ENCODE measurements at places on chromosomes 1 and 21.

DNA sequence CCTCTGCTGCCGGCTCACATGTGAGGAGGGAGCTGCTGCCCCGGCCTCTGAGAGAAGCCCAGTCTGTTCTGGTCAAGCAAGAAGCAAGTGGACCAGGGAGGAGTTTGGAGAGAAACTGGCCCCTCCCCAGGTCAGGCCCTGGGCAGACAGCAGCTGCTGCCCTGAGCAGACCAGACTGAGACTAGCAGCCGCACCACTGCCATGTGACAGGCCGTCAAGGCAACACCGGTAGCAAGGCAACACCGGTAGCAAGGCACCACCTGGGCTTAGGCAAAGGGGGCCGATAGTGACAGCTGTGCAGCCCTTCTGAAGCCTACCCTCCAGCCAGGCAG is 50.3 kb downstream of the ARHGEF16 start:
- peaks cover 13% of the 10 kb centered on the region for H3K4me1 ChIP-seq
- no peak for DNase-seq

DNA sequence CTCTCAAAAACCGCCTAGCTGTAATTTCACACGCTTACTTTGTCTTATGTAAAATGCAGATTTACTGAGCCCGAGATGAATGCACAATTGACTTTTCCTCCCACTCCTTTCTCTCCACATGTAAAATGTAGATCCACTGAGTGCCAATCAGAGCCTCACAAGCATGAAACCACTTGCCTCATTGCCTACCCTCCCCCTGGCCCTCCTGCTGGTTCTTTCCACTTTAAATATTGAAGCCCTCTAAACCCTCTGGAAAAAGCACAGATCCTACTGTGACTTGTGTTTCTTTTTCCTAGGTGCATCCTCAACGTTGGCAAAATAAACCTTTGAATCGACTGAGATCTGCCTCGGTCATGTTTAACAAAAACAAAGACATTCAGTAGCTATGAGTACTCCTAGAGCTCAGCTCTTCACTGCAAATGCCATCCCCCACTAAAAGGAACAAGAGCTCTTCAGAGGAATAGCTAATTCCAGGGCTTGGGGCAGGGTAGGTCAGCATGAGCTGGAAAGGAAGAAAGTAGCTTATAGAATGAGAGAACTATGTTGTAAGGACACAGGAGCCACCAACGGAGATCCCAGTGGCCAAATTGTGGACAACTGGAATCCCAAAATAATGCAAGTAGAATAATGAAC is 365.5 kb upstream of the RUNX1 start:
- no peak for DNase-seq
- H3K4me1 ChIP-seq, result no peaks in the 10 kb centered on the region

DNA sequence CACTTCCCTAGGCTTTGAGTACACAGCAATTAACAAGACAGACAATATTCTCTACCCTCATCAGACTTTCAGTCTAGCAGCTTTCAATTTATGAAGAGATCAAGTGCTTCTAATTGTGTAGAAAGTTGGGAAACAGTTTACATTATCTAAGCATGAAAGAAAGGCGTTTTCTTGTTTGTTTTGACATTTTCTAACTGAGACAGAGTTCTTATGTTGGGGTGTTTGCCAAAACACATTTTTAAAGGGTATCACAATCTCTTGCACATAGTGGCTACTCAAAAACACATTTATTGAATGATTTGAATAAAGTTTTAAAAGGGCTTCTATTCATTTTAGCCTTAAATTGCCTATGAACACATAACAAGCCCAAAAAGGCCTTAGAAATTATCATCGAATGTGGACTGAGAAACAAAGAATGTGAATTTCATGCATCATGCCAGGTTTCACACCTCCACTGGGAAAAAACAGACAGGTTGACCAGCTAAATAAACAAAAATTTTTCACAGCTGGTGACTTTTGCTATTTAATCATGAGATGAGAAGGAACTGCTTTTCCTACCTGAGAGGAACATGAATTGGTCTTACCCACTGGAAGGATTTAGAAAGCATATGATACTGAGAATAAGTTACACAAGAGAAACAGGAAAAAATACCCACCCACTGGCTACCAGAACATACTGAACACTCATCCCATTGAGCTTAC is 394.5 kb upstream of the PKN2 start:
- no peaks in the 10 kb centered on the region for H3K36me3 ChIP-seq
- no peak for DNase-seq
- no peaks in the 10 kb centered on the region for H3K4me1 ChIP-seq
- no peaks in the 10 kb centered on the region for H3K27me3 ChIP-seq

- DNase-seq, result no peak
- H3K4me3 ChIP-seq, result no peak overlapping the region
- no peak overlapping the region for H3K27ac ChIP-seq
- peaks cover 35% of the 10 kb centered on the region for H3K4me1 ChIP-seq
Measured at GRCh38 chr1:33284049-33284448, 27.8 kb downstream of the ZNF362 start.

- no peak overlapping the region for H3K27ac ChIP-seq
- no peak for DNase-seq
- peaks cover 9% of the 10 kb centered on the region for H3K4me1 ChIP-seq
- H3K4me3 ChIP-seq, result no peak overlapping the region
Measured at GRCh38 chr1:58924821-58925220, 141.0 kb upstream of the JUN start.

- no peaks in the 10 kb centered on the region for H3K36me3 ChIP-seq
- H3K4me3 ChIP-seq, result no peak overlapping the region
- H3K4me1 ChIP-seq, result no peaks in the 10 kb centered on the region
Measured at GRCh38 chr1:26155370-26156284, 3.3 kb upstream of the FAM110D start.
